IPS-NIHi11 (cell line): ENCODE measurements at places on chromosomes 3 and 15.
A peak's percentile ranks its signal among the peaks of the same experiment; 100 is the strongest.

- no peak for DNase-seq
Observed at GRCh38 chr3:73789825-73790444, 165.2 kb upstream of the PDZRN3 start.

GRCh38 chr3:141412087-141412935 is 44.0 kb downstream of the ZBTB38 start:
- DNase-seq, result peak; percentile 50

DNA sequence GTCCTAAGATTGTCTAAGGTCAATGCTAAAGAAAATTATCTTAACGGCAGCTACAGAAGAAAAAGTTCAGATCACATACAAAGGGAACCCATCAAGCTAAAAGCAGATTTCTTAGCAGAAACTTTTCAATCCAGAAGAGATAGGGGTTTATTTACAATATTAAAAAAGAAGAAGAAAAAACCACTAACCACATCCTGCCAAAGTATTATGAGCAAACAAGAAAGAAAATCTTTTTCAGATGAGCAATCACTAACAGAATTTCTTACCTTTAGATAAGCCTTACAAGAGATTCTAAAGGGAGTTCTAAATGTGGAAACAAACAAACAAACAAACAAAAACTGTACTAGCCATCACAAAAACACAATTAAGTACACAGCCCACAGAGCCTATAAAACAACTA is 1015.8 kb upstream of the EPHA6 start:
- no peak for DNase-seq

DNA sequence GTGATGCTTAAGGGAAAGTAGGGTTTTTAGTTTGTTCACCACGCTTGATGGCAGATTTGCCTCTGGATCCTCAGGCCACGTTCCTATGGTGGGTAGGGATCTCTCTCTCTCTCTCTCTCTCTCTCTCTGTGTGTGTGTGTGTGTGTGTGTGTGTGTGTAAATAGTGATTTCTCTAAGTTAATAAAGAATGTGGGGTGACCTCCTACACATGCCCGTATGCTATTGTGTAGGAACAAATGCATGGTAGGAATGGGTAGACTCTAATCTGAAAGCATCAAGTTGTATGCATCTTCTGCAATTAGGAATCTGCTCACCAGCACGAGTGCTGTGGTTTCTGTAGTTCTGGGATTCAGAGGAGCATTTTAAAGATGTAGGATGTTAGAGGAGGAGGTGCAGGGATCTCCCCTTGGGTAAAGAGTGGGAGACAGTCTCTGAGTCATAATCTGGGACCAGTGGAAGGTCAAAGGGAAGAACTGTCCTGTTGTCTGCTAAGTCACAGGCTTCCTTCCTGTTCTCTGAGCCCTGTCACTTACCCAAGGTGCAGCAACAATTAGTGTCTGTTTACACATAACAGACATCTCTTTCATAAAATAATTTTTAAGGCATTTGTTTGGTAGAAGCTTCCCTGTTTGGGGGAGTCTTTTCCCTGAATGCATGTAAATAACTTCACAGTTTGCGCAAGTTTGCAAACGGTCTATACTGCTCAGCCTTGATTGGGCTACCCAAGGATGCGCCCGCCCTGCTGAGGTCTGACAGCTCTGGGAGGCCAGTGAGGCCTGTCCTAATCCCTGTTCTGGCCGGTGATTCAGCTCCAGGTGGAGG is 139.8 kb downstream of the IGF1R start:
- no peak for DNase-seq

DNA sequence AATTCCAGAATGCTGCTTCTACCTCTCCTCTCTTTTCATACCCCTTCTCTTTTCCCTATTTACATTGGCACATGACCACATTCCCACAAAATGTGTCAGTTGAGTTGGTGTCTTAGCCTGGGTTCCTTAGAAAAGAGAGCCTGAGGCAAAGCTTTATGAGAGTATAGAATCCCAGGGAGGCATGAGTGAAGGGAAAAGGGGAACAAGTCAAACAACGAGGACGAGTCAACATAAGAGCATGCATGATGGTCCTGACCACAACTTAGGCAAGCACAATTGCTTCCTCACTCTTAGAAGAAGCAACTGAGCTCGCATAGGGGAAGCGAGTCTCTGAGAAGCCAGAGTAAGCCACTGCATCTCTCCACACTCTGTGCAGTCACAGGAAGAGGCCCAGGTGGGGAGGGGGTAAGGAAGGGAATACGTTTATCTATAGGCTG is 15.4 kb upstream of the ZNF774 start:
- DNase-seq, result no peak

DNA sequence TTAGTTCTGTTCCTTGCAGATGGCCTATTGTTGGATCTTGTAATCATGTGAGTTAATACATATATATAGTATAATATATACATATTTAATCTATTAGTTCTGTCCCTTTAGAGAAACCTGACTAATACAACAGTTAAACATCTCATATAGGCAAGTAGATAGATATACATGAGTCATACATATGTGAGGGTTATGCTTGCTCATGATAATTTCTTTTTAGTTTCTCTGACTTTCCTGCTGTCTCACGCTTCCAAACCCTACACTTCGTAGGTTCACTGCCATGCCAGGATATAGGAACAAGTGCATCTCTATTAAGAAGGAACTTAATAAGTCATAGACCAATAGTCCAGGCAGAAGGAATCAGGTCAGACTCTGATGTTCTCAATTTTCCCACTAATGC is 16.8 kb upstream of the CLDN16 start:
- DNase-seq, result no peak

GRCh38 chr15:80492409-80492808 is 88.2 kb downstream of the ARNT2 start:
- no peak for DNase-seq

- DNase-seq, result no peak
Observed at GRCh38 chr3:54600441-54601204, 327.2 kb downstream of the LRTM1 start.

DNA sequence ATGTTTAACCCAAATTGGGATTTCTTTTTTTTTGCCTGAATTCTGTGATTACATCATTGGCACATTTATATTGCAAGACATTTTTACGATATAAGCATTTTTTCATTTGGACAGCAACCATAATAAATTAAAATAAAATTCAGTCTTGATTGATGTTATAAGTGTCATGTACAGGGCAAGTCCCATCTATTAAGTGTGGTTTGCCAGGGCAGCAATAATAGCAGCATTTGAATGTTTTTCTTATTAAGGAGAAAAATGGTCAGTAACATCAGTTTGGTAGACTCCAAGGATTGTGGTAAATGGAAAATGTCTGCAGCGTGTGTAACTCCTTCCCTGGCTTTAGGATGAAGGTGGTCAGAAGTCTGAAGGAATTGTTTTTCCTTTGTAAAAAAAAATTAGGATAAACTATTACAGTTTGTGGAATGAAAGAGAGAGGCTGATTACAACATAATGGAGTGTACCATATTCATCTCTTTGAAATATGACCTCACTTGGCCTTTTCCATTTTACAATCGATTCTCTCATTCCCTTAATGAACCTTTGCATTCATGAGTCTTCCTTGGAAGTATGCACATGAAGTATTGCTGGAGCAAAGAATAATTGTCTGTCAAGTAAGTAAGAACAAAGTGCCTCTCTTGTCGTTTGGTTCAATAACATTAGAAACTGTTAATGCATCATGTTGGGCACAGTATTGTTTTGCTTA is 405.4 kb upstream of the THRB start:
- DNase-seq, result no peak
